ENCODE measurements at places on chromosomes 6 and 20.
A peak's percentile ranks its signal among the peaks of the same experiment; 100 is the strongest.

DNA sequence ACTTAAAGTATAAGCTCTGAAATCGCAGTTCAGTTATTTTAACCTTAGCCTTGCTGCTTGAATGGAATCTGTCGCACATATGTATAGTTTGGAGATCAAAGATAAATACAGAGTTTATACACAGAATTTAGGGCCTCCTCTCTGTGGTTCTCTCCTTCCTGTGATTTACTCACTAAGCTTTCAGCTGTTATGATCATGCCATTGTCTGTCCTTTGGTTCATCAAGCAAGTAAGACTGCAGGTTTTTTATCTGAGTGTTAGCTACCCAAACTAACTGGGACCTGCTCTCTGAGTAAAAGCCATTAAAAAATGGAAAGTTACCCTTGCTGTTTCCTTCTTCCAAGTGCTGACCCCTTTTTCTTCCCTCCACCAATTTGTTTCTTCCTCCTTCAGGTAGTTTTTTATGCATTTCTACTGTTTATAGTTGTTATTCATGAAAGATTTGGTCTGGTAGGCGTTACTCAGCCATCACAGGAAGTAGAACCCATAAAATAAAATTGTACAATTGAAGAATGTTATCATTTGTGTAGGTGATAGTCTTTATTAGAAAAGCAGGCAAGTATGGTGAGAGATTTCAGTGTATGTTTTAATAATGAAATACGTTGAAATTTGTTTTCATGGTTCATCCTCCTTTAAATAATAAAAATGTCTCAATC, 33.7 kb upstream of the SUMO4 start:
- DNase-seq: no peak

DNA sequence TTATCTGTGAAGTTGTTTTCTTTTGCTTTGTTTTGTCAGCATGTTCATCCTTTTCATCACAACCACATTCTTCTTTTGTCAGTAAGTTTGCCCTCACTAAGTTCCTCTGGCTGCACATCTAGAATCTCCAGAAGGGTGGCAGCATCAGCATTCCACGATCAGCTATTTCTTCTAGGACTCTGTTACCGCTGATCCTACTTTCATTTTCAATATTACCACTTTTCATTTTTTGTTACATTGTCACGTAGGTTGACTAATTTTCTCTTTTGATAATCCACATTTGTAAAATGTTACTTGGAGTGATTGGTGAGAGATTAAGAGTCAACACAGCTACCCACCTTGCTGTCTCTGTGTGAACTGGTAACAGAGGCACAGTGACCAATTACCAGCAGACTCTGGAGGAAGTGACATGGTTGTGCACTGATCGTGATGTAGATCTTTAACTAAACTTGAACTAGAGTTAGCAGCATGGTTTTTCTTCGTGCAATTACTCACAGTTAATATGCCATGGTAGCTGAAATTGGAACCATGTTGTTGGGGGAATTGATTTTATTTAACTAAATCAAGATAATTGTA, 307.9 kb upstream of the SLC35B3 start:
- DNase-seq: no peak

DNA sequence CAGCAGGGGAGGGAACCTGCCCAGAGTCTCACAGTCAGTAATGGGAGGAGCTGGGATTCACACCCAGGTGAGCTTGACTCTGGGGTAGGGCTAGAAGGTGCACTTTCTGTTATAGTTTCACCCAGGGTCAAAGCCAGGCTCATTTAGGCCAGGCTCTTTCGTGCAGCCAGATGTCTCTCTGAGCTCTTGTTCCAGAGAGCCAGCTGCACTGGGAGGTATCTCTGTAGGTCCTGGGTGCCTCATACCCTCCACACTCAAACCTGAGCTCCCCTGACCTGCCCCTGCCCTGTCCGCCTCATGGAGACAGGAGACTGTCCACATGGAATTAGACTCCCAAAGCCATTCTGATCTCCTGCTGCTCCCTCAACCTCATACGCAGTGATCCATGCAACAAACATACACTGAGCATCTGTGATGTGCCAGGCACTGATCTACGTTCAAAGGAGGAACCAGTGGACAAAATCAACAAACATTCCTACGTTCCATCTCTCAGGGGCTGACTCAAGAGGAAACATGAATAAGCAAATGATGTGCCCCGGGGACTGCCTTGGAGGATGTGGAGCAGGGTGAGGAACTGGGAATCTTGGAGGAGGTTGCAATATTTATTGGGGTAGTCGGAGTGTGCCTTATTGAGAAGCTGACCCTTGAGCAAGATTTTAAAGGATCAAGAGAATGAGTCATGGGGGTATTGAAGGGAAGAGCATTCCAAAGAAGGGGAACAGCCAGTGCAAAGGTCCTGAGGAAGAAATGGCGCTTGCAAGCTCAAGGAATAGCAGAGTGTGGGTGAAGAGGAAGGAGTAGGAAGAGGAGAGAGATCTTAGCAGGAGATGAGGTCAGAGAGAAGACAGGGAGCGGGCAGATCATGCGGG, 71.3 kb upstream of the TOX2 start:
- DNase-seq: no peak

GRCh38 chr20:38997622-38998021, 35.5 kb downstream of the DHX35 start:
- no peak for DNase-seq

GRCh38 chr6:140379919-140380318, 1005.5 kb upstream of the CITED2 start:
- no peak for DNase-seq

DNA sequence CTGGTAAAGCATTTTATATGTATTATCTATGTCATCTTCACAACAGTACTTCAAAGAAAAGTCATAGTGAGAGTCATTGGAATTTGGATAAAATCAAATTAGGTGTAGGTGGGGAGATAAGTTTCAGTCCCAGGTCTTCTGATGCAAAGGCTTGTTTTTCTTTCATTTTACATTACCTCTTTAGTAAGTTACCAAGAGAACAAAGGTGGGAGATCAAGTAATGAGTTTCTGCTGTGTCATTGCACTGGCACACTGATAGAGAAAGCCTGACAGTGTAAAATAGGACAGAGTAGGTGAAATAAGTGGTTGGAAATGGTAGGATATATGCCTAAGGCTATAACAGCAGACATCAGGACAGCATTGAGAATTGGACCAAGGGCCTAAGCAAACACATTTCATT, 250.4 kb downstream of the NKAIN2 start:
- no peak for DNase-seq

- DNase-seq: no peak
Observed at GRCh38 chr6:135209803-135210202, 28.7 kb downstream of the MYB start.

GRCh38 chr20:7770578-7770977, 169.7 kb downstream of the HAO1 start:
- peak; percentile 80 for DNase-seq

DNA sequence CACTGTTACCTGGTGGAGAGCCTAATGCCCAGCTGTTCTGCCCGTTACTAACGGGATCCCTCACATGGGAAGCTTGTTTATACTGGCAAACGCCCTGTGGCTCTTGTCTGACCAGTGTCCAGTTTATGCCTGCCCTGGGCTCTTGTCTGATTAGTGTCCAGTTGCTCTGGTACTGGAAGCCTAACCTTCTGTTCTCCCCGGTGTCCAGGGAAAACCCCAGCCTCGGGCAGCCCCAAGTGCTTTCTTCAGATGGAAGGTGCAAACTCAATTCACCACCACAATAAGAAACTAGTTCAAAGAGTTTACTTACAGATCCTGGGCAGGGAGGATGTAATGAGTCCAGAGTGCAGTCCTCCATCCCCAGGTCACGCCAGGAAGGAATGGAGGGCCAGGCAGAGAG, 148.4 kb downstream of the TBXT start:
- DNase-seq: no peak

- no peak for DNase-seq
Observed at GRCh38 chr20:59164686-59165391, 1.2 kb downstream of the ZNF831 start.

DNA sequence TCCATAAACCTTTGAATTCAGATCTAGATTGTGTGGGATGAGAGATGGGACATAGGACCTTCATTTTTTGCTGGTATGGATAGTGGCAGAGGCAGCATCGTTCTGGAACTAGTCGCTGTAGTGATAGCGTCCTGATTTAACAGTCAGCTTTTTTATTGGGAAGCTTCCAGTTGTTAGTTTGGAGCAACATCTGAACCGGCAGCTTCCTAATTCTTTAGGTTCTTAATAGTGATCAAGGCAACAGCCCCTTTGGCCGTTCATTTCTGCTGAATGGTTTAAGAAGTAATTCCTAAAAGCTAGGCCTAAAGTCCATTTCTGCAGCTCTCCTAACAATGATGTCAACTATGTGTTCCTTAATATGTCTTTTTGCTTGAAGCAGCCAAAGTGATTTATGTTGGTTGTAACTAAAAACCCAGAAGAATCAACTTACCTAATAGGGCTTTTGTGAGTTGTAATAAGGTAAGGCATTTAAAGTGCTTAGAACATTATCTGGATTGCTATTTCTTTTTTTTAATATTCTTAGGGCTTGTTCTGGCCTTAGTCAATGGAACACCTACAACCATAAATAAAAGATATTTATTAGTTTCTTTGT, 90.3 kb downstream of the SHLD1 start:
- DNase-seq: no peak

DNA sequence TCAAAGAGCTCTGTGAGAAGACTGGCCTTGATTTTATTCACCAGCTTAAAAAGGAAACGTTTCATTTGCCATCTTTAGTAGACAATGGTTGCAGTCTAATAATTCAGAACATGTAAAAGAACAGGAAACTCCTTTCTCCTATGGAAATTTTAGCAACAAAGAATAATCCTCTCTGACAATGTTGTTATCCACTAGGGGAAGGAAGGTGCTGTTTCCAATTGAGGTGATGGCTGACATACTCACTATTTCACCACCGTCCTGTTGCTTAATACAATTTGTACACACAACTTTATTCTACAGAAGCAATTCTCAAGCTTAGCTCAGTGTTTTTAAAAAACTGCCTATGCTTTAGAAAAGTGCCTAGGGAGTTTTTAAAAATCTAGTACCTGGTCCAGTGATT, 192.7 kb downstream of the ARHGAP18 start:
- DNase-seq: no peak

GRCh38 chr20:45948261-45948733, 13.8 kb downstream of the PCIF1 start:
- no peak for DNase-seq

GRCh38 chr6:169824848-169825557, 73.6 kb downstream of the ERMARD start:
- DNase-seq: no peak

- DNase-seq: no peak
Observed at GRCh38 chr6:88442737-88443136, 276.6 kb upstream of the CNR1 start.

GRCh38 chr20:19074828-19075516, 137.5 kb upstream of the SLC24A3 start:
- peak; percentile 45 for DNase-seq

DNA sequence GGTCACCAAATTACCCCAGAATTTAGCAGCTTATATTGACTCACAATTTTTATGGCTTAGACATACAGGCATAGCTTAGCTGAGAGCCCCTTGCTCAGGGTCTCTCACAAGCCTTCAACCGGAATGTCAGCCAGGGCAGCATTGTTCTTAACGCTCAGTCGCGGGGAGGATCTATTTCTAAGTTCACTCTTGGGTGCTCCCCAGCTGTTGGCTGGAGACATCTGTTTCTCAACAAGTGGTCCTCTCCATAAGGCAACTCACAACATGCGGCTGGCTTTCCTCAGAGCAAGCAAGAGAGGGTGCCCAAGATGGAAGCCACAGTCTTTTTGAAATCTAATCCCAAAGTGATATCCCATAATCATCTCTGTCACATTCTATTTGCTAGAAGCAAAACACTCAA, 46.6 kb downstream of the SLX4IP start:
- DNase-seq: no peak

- no peak for DNase-seq
Observed at GRCh38 chr6:158991017-158991723, 8.8 kb downstream of the RSPH3 start.

DNA sequence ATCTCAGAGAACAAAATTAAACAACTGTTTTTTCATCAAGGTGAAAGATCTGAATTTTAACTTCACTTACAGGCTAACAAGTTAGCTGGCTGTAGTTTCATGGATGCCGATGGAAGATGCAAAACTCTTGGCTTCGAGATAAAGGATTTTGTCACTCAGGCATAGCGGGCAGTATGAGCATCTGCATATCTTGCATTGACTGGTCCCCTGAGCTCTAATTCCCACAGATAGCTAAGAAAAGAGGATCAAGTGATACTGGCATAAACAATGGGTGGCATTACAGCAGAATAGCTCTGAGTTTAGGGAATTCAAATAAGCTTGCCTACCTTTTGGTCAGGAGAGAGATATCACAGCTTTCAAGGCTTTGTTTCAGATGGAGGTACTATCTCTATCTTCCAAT, 1.8 kb upstream of the CLVS2 start:
- no peak for DNase-seq

- peak; percentile 31 for DNase-seq
Observed at GRCh38 chr6:50816115-50816675, 2.5 kb upstream of the TFAP2B start.

- no peak for DNase-seq
Observed at GRCh38 chr6:126537061-126537816, 197.3 kb downstream of the CENPW start.

GRCh38 chr20:44732327-44732726, 13.3 kb upstream of the KCNK15 start:
- DNase-seq: no peak

- DNase-seq: no peak
Observed at GRCh38 chr6:45677381-45678284, 299.9 kb upstream of the SUPT3H start.

- no peak for DNase-seq
Observed at GRCh38 chr6:149560736-149561135, 5.4 kb upstream of the GINM1 start.

- DNase-seq: no peak
Observed at GRCh38 chr20:4512891-4513550, 208.7 kb upstream of the PRND start.

- no peak for DNase-seq
Observed at GRCh38 chr6:166055801-166056200, 111.8 kb downstream of the TBXT start.

- peak; percentile 15 for DNase-seq
Observed at GRCh38 chr6:98946879-98947410, 801 bp downstream of the FBXL4 start.

- DNase-seq: no peak
Observed at GRCh38 chr6:53532061-53532797, 12.7 kb downstream of the GCLC start.

GRCh38 chr6:3077430-3077829, 9.1 kb downstream of the RIPK1 start:
- no peak for DNase-seq

GRCh38 chr6:3390698-3391097, 66.2 kb downstream of the SLC22A23 start:
- DNase-seq: no peak

DNA sequence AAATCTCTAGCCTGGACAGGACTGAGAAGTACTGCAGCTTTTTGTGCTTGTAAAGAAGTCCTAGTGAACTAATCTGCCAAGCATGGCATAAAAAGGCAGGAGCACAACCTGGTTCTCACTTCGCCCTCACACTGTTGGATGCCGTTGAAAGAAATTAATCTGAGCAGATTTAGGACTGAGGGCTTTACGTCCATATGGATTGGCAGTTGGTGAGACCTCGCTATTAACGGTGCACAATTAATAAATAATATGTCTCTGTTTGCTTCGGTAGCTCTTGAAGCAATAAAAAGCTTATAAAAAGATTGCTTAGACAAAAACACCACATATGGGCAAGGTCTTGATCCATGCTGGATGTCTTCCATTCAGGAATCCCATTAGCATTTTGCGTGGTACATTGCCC, 185.6 kb upstream of the EPHA7 start:
- DNase-seq: no peak

Measured in NCI-H510A (cell line).